ENCODE measurements at places on chromosomes 3 and 15.

DNA sequence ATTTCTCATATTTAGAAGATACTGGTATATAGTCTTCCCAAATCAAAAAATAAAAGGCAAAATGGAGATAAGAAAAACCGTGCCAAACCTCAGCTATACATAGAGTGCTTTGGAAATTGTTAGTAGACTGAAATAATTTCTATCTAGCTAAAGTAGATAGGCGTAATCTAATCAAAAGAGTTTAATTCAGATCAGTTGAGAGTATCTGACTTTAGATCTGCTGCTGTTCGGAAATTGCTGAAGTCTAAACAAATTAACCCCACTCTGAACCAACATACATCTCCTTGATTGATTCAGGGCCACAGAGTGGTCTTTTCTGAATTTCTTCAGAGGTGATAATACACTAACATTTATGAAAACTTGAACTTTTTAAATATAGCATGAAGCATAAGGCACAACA lies 40.1 kb downstream of the MAP3K13 start:
- no peak for DNase-seq

DNA sequence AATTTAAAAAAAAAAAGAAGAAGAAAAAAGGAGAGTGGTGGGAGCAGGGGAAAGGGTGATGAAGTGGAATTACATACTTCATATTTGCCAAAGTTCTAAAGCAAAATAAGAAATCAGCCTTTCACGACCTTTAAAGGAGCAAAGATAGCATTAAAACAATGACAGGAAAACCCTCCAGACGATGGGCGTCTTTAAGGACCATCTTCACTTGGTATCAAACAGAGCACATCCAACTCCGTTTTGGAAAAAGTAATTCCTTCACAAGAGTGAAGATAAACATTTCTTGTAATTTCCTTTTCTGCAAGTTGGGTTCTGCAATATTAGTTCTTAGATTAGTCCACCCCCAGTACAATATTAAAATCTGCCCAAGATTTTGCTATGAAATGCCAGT lies 32.8 kb downstream of the FRMD4B start:
- DNase-seq: no peak

DNA sequence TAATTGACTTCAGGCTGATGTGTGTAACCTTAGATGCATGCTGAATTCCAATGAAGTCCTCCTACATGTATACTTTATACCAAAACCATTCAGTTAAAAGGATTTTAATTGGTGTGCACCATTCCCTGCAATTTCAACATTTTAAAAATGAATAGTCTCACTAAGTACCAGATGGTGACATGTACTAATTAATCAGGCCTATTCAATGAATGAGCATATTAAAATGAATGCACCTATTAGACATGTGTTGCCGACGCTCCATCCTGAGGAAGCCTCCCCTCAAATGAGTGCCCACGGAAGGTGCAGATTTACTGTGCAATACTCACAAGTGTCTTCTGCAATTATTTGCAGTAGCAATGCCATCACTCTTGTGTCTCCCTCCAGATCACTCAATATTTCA lies 124.7 kb upstream of the TSPAN3 start:
- no peak for DNase-seq

DNA sequence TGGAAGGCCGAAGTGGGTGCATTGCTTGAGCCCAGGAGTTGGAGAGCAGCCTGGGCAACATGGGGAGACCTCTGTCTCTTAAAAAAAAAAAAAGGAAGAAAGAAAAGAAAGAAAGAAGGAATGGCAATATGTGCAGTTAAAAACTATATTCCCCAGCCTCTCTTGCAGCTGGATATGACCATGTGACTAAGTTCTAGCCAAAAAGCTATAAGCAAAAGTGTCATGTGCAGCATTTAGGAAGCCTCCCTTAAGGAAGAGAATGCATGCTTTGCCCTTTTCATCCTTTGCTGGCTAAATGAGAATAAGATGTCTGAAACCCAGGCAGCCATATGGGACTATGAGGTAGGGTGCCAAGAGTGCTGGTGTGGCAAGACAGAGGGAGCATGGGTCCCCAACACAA lies 21.8 kb downstream of the CYP19A1 start:
- DNase-seq: no peak

DNA sequence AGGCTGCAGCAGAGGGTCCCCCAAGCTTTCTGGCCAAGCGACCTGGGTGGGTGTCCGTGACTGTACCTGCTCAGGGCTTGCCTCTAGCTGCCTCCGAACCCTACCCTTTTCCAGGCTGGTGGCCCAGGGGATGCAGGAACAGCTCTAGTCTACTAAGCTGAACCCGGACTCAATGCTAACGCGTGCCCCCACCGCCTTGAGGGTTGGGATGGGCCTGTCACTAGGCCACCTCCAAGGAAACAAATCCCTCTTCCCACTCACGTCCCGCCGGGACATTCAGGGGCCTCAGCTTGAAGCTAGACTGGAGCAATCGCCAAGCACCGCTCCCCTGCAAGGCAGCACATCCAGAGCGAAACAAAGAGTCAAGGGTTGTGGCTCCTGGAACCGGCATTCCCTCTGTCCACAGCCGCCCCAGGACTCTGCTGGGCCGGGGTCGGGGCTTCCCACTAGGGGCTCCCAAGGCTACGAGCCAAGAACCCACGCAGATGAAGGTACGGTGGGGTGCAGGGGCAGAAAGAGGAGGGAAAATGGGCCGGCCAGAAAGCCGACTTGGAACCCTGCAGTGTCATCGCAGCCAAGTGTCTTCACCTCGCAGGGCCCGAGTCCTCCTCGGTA lies 2.9 kb downstream of the FBXL22 start:
- no peak for DNase-seq

- no peak for DNase-seq
Measured at GRCh38 chr3:28376424-28376823, 27.8 kb upstream of the AZI2 start.

GRCh38 chr3:105707009-105707408 lies 161.8 kb downstream of the CBLB start:
- no peak for DNase-seq

GRCh38 chr3:68515237-68515636 lies 417.1 kb downstream of the TAFA4 start:
- no peak for DNase-seq

DNA sequence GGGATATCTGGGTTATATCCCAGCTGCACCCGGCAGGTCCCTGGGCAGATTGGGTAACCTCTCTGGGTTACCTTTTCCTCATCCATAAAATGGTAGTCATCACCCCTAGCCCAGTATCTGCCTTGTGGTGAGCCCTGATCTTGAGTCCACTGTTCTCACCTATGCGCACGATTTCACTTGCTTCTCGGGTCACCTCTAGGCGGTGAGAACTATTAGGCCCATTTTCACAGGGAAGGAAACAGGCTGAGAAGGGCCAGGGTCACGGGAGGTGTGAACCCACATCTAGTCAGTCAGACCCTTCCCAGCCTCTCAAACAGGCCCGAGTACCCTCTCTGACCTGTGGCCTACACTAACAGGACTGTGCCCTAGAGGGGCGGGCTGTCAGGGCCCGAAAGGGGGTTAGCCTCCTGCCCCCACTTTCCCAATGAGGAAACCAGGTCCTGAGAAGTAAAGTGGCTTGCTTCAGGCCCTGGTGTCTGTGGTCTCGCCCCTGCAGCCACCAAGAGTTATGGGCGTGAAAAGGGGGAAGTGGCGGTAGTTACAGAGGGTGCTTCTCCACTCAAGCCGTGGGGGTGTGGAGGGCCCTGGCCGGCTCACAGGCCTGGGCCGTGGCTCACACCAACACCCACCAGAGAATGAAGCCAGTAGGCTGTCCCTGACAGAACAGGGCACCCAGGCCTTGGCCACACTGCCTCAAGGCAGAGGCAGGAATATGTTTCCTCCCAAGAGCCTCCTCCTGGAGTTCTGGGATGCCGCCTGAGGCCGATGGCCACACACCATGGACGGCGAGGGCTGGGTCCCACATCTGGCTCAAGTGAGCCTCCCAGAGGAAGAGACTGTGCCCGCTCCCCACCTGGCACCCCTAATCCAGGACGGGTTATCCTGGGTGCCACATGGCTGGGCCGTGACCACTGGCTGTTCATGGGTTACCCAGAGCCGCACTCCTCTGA lies 19.5 kb downstream of the PSTPIP1 start:
- DNase-seq: no peak
